ENCODE measurements at places on chromosomes 3 and 15. TPM values are rescaled to one million over a fixed set of nuclear protein-coding genes. Genes with fewer than 3 reads are reported as not detected.

DNA sequence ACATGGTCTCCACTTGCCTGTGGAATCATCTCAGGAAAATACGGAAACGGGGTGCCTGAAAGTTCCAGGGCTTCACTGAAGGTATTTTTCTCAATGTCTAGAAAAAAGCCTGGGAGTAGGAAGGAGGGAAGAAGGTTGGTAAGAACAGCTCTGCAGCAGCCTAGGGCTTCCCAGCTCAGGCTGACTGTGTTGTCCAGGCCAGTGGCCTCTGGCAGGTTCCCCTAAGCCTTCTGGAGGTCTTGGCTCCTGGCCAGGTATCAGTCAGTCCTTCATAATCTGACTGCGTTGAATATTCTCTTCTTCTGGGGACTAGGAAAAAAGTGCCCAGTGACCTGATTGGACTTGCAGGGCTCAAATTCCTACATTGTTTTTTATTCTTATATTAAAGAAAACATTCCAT, 38.6 kb downstream of the SSR3 start:
- H3K27me3 ChIP-seq: no peaks in the 10 kb centered on the region
- no peak overlapping the region for H3K27ac ChIP-seq
- no peak overlapping the region for H3K4me3 ChIP-seq
- no peak for ATAC-seq
- H3K4me1 ChIP-seq: peaks cover 19% of the 10 kb centered on the region
- H3K36me3 ChIP-seq: no peaks in the 10 kb centered on the region

GRCh38 chr3:73379465-73379864, 245.3 kb downstream of the PDZRN3 start:
- no peak for ATAC-seq
- no peaks in the 10 kb centered on the region for H3K4me1 ChIP-seq
- H3K4me3 ChIP-seq: no peak overlapping the region
- H3K27ac ChIP-seq: no peak overlapping the region
- H3K36me3 ChIP-seq: no peaks in the 10 kb centered on the region

DNA sequence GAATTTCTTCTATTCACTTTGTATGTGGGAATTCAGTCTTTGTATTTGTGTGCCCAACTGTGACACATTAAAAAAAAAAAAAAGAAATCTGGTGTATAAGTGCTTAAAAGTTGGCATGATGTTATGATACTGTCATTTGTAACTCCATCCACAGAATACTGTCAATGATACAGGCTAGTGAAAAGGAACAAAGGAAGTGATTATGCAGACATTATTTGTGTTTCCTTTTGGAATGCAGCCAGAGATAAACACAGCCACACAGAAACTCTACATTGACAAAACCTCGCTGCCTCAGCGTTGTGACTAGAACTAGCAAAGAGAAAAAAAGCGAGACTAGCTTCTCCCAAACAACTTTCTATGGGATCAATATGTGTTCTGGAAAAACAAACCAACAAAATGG, 519.2 kb upstream of the AGTR1 start:
- H3K4me1 ChIP-seq: no peaks in the 10 kb centered on the region
- no peak overlapping the region for H3K4me3 ChIP-seq
- no peak for ATAC-seq
- no peak overlapping the region for H3K27ac ChIP-seq
- H3K36me3 ChIP-seq: no peaks in the 10 kb centered on the region

CHRM5 gene
- total RNA-seq: not detected

IL17RB gene
- total RNA-seq: 1.8 TPM

- ATAC-seq: no peak
- peak overlapping the region; percentile 9 for H3K27ac ChIP-seq
- H3K27me3 ChIP-seq: peaks cover 5% of the 10 kb centered on the region
- peaks cover 8% of the 10 kb centered on the region for H3K4me1 ChIP-seq
Observed at GRCh38 chr15:58293622-58294550, 137.9 kb upstream of the LIPC start.

SCG3 gene
- not detected for total RNA-seq

- H3K27ac ChIP-seq: no peak overlapping the region
- ATAC-seq: no peak
- peaks cover 5% of the 10 kb centered on the region for H3K4me1 ChIP-seq
- H3K36me3 ChIP-seq: no peaks in the 10 kb centered on the region
Observed at GRCh38 chr15:52715411-52715810, 36.2 kb upstream of the ATOSA start.

DNA sequence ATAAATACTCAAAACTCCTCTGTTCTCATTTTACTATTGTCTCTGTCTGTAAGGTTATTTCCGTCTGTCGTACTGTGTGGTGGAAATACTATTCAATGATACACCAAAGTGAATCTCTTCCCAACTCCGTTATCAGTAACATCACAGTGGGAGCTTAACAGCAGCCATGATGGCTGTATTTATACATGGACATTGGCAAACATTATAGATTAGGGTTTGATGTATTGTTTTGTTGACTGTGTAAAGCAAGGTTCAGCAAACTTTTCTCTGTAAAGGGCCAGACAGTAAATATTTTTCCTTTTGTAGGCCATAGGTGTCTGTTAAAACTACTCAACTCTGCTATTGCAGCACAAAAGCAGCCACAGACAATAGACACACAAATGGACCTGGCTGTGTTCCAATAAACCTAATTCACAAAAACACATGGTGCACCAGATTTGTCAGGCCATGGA, 23.2 kb downstream of the LIPC start:
- no peaks in the 10 kb centered on the region for H3K36me3 ChIP-seq
- no peaks in the 10 kb centered on the region for H3K27me3 ChIP-seq
- ATAC-seq: no peak
- peaks cover 27% of the 10 kb centered on the region for H3K4me1 ChIP-seq

DNA sequence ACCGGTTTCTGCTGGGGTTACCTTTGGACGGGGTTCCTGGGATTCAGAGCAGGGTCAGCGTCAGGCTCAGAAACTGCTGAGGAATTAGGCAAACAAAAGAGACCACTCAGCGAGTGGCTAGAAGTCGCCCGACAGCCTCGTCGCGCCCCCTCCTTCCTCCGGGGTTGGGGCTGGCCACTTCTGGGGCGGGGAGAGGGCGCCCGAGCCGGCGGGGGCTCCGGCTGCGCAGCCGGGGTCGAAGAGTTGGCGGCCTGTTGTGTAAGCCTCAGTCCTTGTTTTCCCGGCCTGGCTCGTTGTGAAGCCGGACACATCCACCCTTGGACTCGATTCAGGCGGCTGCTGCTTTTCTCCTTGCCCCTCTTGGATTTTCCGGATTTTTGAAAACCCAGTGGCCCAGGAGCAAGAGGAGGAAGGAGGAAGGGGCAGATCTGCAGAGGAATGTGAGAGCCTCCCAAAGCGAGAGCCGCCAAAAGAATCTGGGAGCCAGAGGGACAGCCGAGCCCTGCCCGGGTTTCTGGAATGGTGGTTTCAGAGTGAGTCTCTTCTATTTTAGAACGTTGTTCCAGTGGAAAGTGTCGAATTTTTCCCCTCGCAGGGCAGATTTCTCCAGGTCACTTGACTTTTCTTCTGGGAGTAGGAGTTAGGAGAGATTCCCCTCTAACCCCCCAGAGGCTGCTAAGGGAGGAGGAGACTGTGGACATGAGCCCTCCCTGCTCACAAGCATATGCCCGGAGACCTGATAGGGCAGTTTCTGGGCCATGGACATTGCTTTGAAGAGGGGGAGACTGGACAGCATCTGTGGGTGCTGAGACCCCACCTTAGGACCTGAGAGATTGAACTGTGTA, 666 bp downstream of the SNX33 start:
- peak; percentile 1 for ATAC-seq
- H3K27me3 ChIP-seq: no peaks in the 10 kb centered on the region
- peak overlapping the region; percentile 41 for H3K27ac ChIP-seq
- peak overlapping the region; percentile 87 for H3K4me3 ChIP-seq
- peaks cover 20% of the 10 kb centered on the region for H3K4me1 ChIP-seq
- H3K36me3 ChIP-seq: no peaks in the 10 kb centered on the region

DNA sequence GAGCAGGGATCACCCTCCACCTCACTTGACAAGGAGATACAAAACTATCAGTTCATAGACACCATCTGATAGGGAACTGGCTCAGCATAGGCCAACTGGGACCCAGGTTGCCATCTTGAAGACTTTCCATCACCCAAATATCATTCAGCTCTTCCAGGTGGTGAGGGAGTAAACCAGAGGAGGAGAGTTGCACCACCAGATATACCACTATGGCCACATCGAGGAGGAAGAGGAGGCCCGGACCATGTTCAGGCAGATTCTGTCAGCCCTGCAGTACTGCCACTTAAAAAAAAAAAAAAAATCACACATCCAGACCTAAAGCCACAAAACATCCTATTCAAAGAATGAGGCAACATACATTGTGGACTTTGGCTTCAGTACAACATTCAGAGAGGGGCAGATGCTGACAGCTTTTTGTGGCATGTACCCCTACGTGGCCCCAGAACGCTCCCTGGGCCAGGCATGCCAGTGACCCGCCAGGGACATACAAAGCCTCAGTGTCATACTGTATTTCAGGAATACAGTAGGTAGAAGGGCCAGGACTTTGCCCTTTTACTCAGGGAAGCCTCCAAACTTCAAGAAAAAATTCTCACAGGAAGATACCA, 18.4 kb upstream of the EMC3 start:
- no peak overlapping the region for H3K4me3 ChIP-seq
- H3K27ac ChIP-seq: no peak overlapping the region
- peaks cover 27% of the 10 kb centered on the region for H3K36me3 ChIP-seq
- ATAC-seq: no peak

DNA sequence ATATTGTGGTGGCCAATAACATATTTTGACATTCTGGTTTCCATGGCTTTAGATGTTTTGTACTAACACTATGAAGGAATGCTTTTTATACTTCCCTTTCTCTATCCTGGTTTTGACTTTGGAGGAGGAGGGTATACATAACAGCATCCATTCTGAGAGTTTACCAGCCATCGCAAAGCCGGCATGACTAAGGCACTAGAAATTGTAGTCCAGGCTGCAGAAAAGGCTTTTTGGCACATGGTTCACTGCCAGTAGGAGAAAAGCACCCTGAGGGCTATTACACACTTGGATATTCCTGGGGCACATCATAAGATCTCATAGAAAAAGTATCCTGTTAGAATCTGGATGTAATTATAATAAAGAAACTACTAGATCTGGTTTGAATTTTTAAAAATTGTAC, 101.8 kb downstream of the STT3B start:
- H3K4me1 ChIP-seq: peaks cover 23% of the 10 kb centered on the region
- peaks cover 79% of the 10 kb centered on the region for H3K36me3 ChIP-seq
- H3K27me3 ChIP-seq: no peaks in the 10 kb centered on the region
- H3K4me3 ChIP-seq: no peak overlapping the region
- H3K27ac ChIP-seq: no peak overlapping the region
- no peak for ATAC-seq

GRCh38 chr3:118262800-118263402, 771.7 kb downstream of the IGSF11 start:
- no peak overlapping the region for H3K4me3 ChIP-seq
- no peaks in the 10 kb centered on the region for H3K27me3 ChIP-seq
- no peak overlapping the region for H3K27ac ChIP-seq
- no peaks in the 10 kb centered on the region for H3K36me3 ChIP-seq
- no peaks in the 10 kb centered on the region for H3K4me1 ChIP-seq

GRCh38 chr15:73019154-73019553, 33.1 kb upstream of the NEO1 start:
- H3K27ac ChIP-seq: no peak overlapping the region
- no peak overlapping the region for H3K4me3 ChIP-seq
- no peaks in the 10 kb centered on the region for H3K36me3 ChIP-seq

ADAMTS7 gene
- 1.2 TPM for total RNA-seq

CELSR3 gene
- total RNA-seq: 20.3 TPM

- no peak for ATAC-seq
- H3K4me3 ChIP-seq: no peak overlapping the region
- H3K27ac ChIP-seq: peak overlapping the region; percentile 43
- H3K36me3 ChIP-seq: no peaks in the 10 kb centered on the region
- no peaks in the 10 kb centered on the region for H3K27me3 ChIP-seq
Observed at GRCh38 chr15:31272558-31273257, 53.9 kb upstream of the KLF13 start.

GCNT3 gene
- not detected for total RNA-seq

GRCh38 chr3:12969486-12969885, 103.7 kb downstream of the IQSEC1 start:
- peaks cover 36% of the 10 kb centered on the region for H3K4me1 ChIP-seq
- no peak overlapping the region for H3K4me3 ChIP-seq
- H3K27me3 ChIP-seq: no peaks in the 10 kb centered on the region
- no peaks in the 10 kb centered on the region for H3K36me3 ChIP-seq
- no peak for ATAC-seq

DNA sequence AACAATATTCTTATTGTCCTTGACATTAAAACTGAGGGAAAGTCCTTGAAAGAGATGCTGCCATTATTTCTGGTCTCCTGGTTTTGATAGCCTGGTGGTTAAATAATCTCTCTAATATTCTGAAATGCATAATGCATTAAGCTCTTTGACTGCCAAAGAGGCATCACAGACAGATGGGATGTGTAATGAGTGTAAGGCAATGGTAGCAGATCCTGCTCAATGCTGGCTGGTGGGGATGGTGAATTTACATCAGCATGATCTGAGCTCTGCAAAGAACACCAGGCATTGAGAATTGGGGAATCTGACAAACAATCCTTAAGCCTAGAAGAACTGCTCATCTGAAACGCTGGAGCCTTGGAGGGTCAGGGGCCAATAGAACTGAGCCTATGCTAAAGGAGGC, 528.6 kb upstream of the LMCD1 start:
- no peak overlapping the region for H3K4me3 ChIP-seq
- no peaks in the 10 kb centered on the region for H3K4me1 ChIP-seq
- H3K27me3 ChIP-seq: no peaks in the 10 kb centered on the region

- no peak overlapping the region for H3K27ac ChIP-seq
Observed at GRCh38 chr3:159723295-159723694, 265.3 kb upstream of the IL12A start.

GRCh38 chr3:61632568-61633175, 71.3 kb downstream of the PTPRG start:
- H3K4me1 ChIP-seq: no peaks in the 10 kb centered on the region
- H3K27ac ChIP-seq: no peak overlapping the region
- H3K36me3 ChIP-seq: no peaks in the 10 kb centered on the region
- H3K4me3 ChIP-seq: no peak overlapping the region
- no peak for ATAC-seq

DNA sequence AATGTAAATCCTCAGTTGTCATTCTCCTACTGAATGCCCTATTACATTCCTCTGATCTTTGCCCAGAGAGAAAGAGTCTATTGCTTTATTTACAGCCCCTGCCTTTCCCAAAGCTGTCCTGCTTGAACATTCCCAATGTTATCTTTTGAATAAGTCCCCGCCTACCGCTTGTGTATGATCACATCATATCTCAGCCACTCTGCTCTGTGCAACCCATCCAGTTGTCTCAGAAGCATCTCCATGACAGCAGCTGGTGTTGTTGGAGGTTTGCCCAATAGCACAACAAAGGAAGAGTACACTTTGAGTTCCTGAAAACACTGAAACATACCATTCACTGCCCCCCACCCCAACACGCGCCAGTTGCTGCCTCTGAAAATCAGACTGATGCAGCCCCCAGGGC, 22.0 kb upstream of the FAM3D start:
- no peaks in the 10 kb centered on the region for H3K36me3 ChIP-seq
- H3K27ac ChIP-seq: no peak overlapping the region
- H3K4me1 ChIP-seq: no peaks in the 10 kb centered on the region

TTC21A gene
- total RNA-seq: 2.7 TPM

GRCh38 chr15:26421065-26421464, 351.8 kb downstream of the GABRB3 start:
- no peak overlapping the region for H3K27ac ChIP-seq
- ATAC-seq: no peak
- H3K27me3 ChIP-seq: no peaks in the 10 kb centered on the region
- H3K4me1 ChIP-seq: no peaks in the 10 kb centered on the region
- H3K4me3 ChIP-seq: no peak overlapping the region
- H3K36me3 ChIP-seq: no peaks in the 10 kb centered on the region

GRCh38 chr3:127849368-127849767, 27.1 kb upstream of the MGLL start:
- ATAC-seq: no peak
- H3K27me3 ChIP-seq: peaks cover 10% of the 10 kb centered on the region
- no peaks in the 10 kb centered on the region for H3K4me1 ChIP-seq
- H3K36me3 ChIP-seq: no peaks in the 10 kb centered on the region
